ENCODE measurements at places on chromosomes 7 and 10. TPM values are rescaled to one million over a fixed set of nuclear protein-coding genes. Genes with fewer than 3 reads are reported as not detected.

The STAM gene
- total RNA-seq: 42.2 TPM

The SLC26A4 gene
- 0.60 TPM for total RNA-seq

The CNPY4 gene
- total RNA-seq: 36.2 TPM

The FKBP6 gene
- total RNA-seq: not detected

The HOXA6 gene
- not detected for total RNA-seq

The BBIP1 gene
- 50.7 TPM for total RNA-seq

All from camera-type eye (tissue), 1 donor.